ENCODE measurements at places on chromosomes 4 and X.
A peak's percentile ranks its signal among the peaks of the same experiment; 100 is the strongest.

GRCh38 chr4:112386071-112386470 lies 88.9 kb downstream of the ALPK1 start:
- no peak for DNase-seq

GRCh38 chrX:9873360-9873759 lies 87.1 kb downstream of the SHROOM2 start:
- DNase-seq, result no peak

DNA sequence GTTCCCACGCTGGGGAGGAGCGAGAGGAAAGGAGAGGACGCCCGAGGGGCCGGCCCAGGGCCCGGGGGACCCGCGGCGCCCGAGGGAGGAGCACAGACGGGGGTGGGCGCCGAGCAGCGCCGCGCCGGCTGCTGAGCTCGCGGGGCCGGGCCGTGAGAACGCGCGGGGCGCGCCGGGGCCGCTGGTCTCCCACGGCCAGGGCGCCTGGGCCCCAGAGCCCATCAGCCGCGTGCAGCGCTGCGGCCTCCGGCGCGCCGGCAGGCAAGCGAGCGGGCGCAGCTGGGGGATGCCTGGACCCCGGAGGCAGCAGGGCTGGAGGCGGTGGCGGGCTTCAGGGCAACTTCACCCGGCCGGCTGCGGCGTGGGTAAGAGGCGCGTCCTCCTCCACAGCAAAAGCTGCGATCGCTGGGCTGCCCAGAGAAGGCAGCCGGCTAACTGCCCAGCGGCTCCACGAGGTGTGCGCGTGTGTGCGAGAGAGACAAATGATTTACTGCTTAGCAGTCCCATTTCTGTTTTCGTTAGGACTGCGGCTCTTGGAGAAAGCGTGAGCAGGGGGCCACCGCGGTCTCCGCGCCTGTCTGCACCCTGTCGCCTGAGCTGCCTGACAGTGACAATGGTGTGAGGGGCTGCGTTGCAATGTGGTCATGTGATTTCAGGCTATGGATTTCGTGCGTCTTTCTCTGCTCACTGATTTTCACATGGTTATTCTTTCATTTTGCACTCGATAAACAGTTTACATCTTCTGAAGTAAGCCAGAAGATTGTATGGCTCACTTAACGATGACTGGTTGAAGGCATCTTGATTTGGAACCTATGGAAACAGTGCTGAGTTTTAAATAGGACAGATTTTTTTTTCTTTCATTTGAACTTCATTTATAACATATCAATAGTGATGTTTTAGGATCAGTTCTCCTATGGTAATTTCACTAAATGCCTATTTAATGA lies 1.2 kb downstream of the GUCY1A1 start:
- no peak for DNase-seq

GRCh38 chr4:147487616-147488015 lies 6.7 kb downstream of the EDNRA start:
- no peak for DNase-seq

- no peak for DNase-seq
Measured at GRCh38 chr4:105453550-105454205, 20.2 kb downstream of the PPA2 start.

- DNase-seq, result no peak
Measured at GRCh38 chr4:17933126-17933525, 88.4 kb downstream of the LCORL start.

GRCh38 chr4:89380980-89381379 lies 73.4 kb upstream of the GPRIN3 start:
- DNase-seq, result no peak

DNA sequence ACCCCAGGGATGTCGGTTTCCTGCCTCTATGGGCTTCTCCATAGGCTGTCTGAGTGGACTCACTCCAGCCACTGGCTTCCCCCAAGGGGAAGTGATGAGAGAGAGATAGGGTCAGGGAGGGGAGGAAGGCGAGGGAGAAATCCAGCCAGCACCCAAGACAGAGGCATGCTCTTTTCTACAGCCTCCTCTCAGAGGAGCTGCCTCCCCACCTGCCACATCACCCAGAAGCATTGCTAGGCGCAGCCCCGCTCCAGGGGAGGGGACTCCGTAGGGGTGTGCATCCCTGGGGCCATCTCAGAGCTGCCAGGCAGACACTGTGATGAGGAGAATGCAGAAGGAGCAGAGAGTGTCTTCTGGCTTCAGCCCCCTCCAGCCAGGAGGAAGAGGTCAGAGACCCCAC lies 109.5 kb upstream of the NKX1-1 start:
- DNase-seq, result no peak

GRCh38 chr4:78864405-78865024 lies 74.7 kb downstream of the PAQR3 start:
- DNase-seq, result peak; percentile 51

- DNase-seq, result peak; percentile 12
Measured at GRCh38 chr4:37682701-37683401, 3.3 kb downstream of the RELL1 start.

- DNase-seq, result no peak
Measured at GRCh38 chr4:108126806-108127205, 41.9 kb downstream of the LEF1 start.

GRCh38 chr4:2343476-2343875 lies 75.0 kb downstream of the ZFYVE28 start:
- no peak for DNase-seq

GRCh38 chrX:40644821-40645358 lies 2.5 kb downstream of the CXorf38 start:
- DNase-seq, result no peak

- no peak for DNase-seq
Measured at GRCh38 chrX:43840265-43840664, 42.0 kb downstream of the MAOB start.

- DNase-seq, result no peak
Measured at GRCh38 chrX:20029728-20030127, 38.9 kb upstream of the BCLAF3 start.

DNA sequence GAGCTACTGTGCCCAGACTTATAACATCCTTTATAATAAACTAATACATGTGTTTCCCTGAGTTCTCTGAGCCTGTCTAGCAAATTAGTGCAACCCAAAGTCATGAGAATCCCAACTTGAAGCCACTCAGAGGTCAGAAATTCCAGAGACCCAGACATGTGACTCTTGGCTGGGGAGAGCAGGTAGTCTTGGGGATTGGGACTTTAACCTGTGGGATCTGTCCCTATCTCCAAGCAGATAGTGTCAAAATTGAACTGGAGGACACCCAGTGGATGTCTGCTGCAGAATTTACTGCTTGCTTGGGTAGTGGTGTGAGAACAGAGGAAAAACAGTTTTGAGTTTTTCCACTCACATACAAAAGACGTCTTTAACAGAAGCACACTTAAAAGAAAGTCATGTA lies 26.4 kb downstream of the ELOVL6 start:
- no peak for DNase-seq

GRCh38 chr4:25271866-25272265 lies 38.0 kb downstream of the PI4K2B start:
- DNase-seq, result no peak

- DNase-seq, result no peak
Measured at GRCh38 chr4:123841447-123842121, 445.0 kb downstream of the SPRY1 start.

DNA sequence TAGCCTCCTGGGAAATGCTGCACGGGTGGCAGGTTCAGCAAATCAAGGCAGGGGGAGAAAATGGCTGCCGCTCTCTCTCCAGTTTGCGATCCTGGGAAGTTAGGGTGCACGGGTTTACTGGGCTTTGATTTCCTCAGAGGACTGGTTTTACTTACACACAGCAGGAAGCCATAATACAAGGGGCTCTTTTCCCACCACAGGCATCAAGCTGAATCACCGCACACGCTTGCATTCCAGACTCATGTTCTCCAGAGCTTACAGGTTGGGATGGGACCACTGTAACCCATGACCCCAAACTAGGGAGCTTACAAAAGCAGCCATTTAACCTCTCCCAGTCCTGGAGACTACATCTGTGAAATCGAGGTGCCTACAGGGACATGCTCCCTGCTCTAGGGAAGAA lies 159.8 kb downstream of the DHRSX start:
- DNase-seq, result no peak

DNA sequence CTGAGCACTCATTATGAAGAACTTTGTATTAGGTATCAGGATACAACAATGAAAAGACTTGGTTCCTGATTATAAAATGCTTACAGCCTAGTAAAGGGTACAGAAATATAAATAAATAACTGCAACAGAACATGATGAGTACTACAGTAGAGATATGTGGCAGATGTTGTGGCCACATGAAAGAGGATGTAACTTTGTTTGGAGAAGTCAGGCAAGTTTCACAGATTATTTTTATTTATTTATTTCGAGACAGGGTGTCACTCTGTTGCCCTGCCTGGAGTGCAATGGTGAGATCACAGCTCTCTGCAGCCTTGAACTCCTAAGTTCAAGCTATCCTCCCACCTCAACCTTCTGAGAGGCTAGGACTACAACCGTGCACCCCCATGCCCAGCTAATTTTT lies 15.8 kb upstream of the UBE2K start:
- no peak for DNase-seq

DNA sequence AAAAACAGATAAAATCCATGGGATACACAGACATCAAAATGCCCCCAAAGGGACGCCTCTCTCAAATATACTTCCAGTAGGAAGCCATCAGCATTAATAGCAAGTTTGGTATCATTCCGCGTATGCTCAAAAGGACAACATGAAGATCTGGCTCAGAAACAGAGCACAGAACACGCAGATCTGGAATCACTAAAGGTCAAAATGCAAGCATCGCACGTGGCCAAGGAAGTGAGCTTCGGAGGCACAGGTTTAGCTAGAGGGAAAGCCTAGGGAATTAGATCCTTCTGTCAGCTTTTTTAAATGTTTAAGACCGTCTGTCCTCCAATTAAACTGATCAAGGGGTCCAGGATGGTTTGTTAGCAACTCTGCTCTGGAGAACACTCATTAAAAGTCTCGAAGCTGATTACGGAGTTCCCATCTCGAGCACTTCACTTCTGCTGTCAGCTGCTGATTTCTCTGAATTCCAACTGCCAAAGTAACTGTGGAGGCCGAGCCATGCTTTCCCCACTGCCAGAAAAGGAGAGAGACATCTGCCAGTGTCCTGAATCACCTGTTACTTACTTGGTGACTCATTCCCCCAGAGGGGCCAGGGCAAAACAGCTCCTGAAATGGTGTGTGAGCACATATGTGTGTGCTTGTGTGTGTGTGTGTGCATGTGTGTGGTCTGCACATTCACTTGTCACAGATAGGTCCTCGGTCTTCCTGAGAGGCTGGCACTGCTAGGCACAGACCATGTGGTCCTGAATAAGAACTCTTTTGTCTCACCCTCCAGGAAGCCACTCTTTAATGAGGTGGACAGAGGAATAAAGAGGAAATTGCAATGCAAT lies 177.7 kb upstream of the PPARGC1A start:
- peak; percentile 45 for DNase-seq

DNA sequence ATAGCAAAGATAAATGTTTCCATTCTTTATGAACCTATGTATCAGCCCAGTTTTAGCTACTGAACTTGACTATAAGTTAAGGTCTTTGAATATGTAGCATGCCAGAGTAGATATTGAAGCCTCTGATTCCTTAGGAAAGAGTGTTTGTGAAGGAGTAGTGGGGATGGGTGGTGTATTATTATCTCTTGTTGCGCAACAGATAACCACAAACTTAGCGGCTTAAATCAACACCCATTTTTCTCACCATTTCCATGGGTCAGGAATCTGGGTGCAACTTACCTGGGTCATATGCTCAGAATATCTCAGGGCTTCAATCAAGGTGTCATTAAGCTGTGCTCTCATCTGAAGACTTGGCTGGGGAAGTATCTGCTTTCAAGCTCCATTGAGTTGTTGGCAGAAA lies 251.4 kb upstream of the PUDP start:
- DNase-seq, result no peak

DNA sequence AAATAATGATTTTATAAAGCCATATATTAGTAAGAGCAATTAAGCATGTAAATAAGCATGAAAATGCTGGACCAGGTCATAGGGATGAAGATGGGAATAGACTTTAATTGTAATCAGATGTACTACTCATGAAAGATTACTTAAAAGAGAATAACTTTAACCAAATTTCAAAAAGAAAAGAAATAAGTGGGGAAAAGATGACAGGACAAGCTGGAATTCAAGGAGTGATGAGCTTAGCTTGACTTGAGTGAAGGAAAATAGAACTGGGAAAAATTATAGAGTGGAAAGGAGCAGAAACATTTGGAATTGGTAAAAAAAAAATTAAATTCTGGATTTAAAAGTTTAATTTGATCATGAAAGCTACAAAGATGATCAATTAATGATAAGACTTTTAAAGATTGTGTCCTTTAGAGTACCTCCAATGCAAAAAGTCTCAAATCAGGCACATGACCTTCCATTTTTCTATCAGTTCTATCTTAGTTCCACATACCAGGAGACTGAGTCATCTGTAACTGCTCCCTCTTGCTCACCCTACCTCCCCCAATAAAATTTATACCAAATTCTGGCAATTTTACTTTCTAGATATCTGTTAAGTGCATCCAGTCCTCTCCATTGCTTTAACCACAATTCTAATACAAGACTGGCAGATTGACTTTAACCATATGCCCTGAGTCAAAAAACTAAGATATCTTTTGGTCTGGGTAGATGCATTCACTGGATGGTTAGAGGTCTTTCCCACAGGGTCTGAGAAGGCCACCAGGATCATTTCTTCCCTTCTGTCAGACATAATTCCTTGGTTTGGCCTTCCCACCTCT lies 56.4 kb upstream of the SLIT2 start:
- no peak for DNase-seq

- DNase-seq, result no peak
Measured at GRCh38 chr4:38582889-38583470, 81.0 kb upstream of the KLF3 start.

- no peak for DNase-seq
Measured at GRCh38 chrX:40947276-40947675, 138.0 kb upstream of the USP9X start.

DNA sequence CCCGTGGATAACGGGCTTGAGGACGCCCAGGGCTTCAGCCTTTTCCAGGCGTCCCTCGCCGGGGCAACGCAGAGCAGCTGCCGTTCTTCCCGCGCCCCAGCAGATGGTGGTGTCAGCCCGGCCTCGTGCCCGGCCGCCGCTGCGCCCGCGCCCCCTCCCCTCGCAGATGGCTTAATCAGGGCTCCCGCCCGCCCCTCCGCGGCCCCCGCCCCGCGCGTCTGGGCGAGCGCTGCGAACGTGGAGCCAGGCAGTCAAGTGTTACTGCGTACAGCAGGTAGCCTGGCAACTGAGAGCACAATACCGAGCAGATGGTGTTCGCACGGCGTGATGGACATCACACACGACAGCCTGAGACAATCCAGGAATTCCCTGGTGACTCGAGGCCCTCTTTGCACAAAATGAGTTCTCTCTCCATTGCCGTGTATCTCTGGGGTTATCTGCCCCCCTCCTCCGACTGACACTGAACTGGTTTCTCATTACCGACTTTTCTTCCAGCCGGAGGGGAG lies 69.3 kb downstream of the MGST2 start:
- peak; percentile 8 for DNase-seq

GRCh38 chr4:124540014-124540413 lies 172.5 kb downstream of the ANKRD50 start:
- DNase-seq, result no peak

- no peak for DNase-seq
Measured at GRCh38 chr4:74758551-74759145, 35.7 kb downstream of the BTC start.

GRCh38 chr4:159483782-159484741 lies 381.2 kb downstream of the RAPGEF2 start:
- DNase-seq, result no peak

- no peak for DNase-seq
Measured at GRCh38 chr4:161629694-161630441, 533.9 kb downstream of the FSTL5 start.

Data from SW 1271 (cell line).